ENCODE measurements at places on chromosomes 1 and 21. TPM values are rescaled to one million over a fixed set of nuclear protein-coding genes. Genes with fewer than 3 reads are reported as not detected.

DNA sequence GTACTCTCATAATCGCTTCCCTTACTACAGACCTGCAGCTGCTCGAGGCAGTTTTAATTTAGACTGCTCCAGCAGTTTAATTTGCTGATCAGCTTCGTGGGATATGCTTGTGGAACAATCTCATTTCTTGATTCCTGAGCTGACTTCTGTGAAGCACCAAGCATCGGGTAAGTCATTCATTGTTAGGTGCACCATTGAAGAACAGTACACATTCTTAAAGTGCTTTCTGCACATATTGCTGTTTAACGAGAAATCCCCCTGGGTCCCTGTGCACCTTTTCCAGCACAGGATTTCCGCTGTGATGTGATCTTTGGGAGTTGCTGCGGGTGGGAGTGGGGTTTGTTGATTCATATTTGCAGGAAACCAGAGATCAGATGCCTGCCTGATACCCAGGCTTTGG lies 9.1 kb downstream of the GALNT2 start:
- no peak overlapping the region for H3K4me3 ChIP-seq
- no peak for DNase-seq
- H3K27ac ChIP-seq, result no peak overlapping the region
- H3K36me3 ChIP-seq, result peaks cover 3% of the 10 kb centered on the region
- peaks cover 50% of the 10 kb centered on the region for H3K4me1 ChIP-seq

- peaks cover 4% of the 10 kb centered on the region for H3K4me1 ChIP-seq
- no peak overlapping the region for H3K4me3 ChIP-seq
- H3K36me3 ChIP-seq, result no peaks in the 10 kb centered on the region
- no peak for DNase-seq
Observed at GRCh38 chr1:8693107-8693506, 124.3 kb downstream of the RERE start.

DNA sequence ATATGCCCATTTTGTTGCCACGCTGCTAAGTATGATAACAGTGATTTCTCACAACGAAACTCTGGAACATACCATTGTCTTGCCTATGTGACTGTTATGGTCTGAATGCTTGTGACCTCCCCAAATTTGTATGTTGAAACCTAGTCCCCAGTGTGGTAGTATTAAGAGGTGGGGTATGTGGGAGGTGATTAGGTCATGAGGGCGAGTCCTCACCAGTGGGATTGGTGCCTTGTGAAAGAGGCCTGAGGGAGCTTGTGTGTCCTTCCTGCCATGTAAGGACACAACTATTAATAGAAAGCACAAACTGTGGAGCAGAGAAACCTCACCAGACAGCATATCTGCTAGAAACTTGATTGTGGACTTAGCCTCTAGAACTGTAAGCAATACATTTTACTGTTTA lies 84.6 kb downstream of the SELENOF start:
- H3K27me3 ChIP-seq, result no peaks in the 10 kb centered on the region
- no peak overlapping the region for H3K4me3 ChIP-seq
- H3K4me1 ChIP-seq, result no peaks in the 10 kb centered on the region
- DNase-seq, result no peak
- H3K36me3 ChIP-seq, result no peaks in the 10 kb centered on the region

DNA sequence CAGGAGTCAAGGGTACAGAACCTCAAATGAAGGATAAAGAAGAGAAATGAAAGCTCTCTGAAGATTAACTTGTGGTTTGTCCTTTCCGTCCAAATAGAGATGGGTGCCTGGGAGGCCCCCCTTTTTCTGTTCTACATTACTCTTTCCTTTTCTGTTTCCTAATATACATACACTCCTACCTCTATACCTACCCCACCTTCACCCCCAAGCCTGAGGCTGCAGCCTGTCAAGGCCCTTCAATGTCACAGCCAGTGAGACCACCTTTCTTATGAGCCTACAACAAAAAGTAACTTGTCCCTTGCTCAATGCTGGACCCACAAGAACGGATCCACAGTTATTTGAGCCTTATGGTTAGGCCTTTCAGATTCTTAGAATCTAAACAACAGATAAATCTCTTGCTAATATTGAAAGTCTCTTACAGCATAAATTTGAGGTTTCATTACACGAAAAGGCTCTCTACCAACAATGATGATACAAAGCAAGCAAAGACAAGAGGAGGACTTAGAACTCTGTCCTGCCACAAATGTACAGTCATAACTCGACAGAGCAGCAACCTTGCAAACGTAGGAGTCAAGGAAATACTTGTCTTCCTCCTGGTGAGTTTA lies 4.1 kb upstream of the TRAF3IP3 start:
- H3K27me3 ChIP-seq, result no peaks in the 10 kb centered on the region
- H3K36me3 ChIP-seq, result no peaks in the 10 kb centered on the region
- no peak overlapping the region for H3K4me3 ChIP-seq

GRCh38 chr21:41507521-41508414 lies at the start of gene TMPRSS2:
Gene TMPRSS2 (minus strand): TSS chr21:41508158. CDS start chr21:41498133, 10,025 bp downstream.
- peaks cover 21% of the 10 kb centered on the region for H3K27me3 ChIP-seq
- no peak within 1 kb of the TSS for H3K27ac ChIP-seq
- DNase-seq, result no peak
- H3K36me3 ChIP-seq, result no peaks in the 10 kb centered on the region

- H3K4me1 ChIP-seq, result peaks cover 12% of the 10 kb centered on the region
- peak; percentile 86 for DNase-seq
- peak overlapping the region; percentile 74 for H3K27ac ChIP-seq
- no peaks in the 10 kb centered on the region for H3K36me3 ChIP-seq
- H3K27me3 ChIP-seq, result peaks cover 5% of the 10 kb centered on the region
Observed at GRCh38 chr1:156616463-156616862, 2.8 kb upstream of the HAPLN2 start.

GRCh38 chr1:115648717-115649691 lies 7.2 kb downstream of the VANGL1 start:
- peaks cover 10% of the 10 kb centered on the region for H3K36me3 ChIP-seq
- H3K4me3 ChIP-seq, result no peak overlapping the region
- H3K27me3 ChIP-seq, result no peaks in the 10 kb centered on the region
- no peak for DNase-seq

DNA sequence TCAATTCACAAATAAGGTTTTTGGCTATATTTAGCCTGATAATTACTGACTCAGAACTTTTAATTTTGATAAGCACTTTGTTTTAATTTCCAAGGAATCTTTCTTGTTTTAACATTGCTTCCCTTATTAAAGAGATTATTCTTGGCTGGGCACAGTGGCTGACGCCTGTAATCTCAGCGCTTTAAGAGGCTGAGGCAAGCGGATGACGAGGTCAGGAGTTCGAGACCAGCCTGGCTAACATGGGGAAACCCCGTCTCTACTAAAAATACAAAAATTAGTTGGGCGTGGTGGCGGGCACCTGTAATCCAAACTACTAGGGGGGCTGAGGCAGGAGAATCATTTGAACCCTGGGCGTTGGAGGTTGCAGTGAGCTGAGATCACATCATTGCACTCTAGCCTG lies 13.8 kb downstream of the ALG14 start:
- peaks cover 14% of the 10 kb centered on the region for H3K36me3 ChIP-seq
- no peak overlapping the region for H3K27ac ChIP-seq
- no peaks in the 10 kb centered on the region for H3K4me1 ChIP-seq
- H3K4me3 ChIP-seq, result no peak overlapping the region

- no peak overlapping the region for H3K4me3 ChIP-seq
- no peaks in the 10 kb centered on the region for H3K36me3 ChIP-seq
- DNase-seq, result no peak
- no peaks in the 10 kb centered on the region for H3K27me3 ChIP-seq
- H3K27ac ChIP-seq, result no peak overlapping the region
- H3K4me1 ChIP-seq, result peaks cover 9% of the 10 kb centered on the region
Observed at GRCh38 chr1:209748620-209749019, 7.2 kb upstream of the TRAF3IP3 start.

- no peak overlapping the region for H3K4me3 ChIP-seq
- no peaks in the 10 kb centered on the region for H3K27me3 ChIP-seq
- DNase-seq, result no peak
- H3K36me3 ChIP-seq, result no peaks in the 10 kb centered on the region
- H3K4me1 ChIP-seq, result peaks cover 22% of the 10 kb centered on the region
- no peak overlapping the region for H3K27ac ChIP-seq
Observed at GRCh38 chr1:210371916-210372315, 43.2 kb downstream of the HHAT start.

DNA sequence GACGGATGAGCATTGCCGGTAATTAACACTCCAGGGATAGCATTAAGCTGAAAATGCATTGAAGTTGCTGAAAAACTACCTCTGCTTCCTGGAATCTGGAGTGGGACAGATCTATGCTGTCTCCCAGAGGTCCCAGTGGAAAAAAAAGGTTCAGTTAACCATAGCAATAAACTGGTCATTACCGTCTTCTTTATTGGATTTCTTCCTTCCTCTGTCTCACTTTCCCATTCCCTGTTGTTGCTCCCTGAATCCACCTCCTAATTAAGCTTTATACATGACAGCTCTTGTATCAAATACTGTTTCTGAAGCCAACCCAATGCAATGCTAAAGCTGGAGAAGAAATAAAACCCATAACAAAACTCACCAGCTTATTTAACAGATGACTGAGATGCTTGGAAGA lies 1805.9 kb downstream of the NCAM2 start:
- H3K27ac ChIP-seq, result no peak overlapping the region
- no peaks in the 10 kb centered on the region for H3K36me3 ChIP-seq
- no peak overlapping the region for H3K4me3 ChIP-seq
- no peaks in the 10 kb centered on the region for H3K4me1 ChIP-seq

DNA sequence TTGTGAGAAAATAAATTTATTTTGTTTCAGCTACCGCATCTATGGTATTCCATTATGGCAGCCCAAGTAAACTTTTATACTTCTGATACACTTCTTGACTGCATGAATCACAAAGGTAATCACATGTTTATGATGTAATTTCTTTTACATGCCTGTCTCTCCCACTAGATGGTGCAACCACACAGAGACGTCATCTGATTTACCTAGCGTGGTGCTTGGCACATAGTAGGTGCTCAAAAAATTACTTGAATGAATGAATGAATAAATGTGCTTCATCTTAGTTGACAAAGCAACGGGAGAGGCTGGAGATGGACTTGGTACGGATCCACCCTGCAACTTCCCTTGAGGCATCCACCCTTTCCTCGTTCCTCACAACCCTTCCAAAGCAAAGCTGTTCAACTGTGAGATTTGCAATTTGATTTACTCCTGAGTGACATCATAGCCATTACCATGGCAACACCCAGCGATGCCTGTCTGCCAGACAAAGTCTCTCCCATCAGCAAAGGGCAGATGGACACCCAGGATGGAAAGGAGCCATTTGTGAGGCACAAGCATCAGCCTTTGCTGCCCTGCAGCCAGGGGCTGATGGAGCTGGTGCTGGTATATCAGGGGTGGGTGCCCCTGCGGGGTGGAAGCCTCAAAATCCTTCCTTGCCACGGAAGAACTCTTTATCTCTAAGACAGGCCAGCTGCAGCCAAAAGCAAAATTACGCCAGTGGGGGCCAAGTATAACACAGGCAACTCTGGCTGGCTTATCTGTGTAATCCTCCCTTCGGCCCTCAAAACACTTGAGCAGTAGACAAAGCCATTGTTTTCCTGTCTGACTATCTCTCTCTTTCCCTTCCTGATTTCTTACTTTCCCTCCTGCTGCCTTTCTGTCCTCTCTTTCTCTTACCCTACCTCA lies 18.9 kb upstream of the VWA5B1 start:
- no peak overlapping the region for H3K27ac ChIP-seq
- H3K4me3 ChIP-seq, result no peak overlapping the region
- H3K36me3 ChIP-seq, result no peaks in the 10 kb centered on the region
- H3K4me1 ChIP-seq, result no peaks in the 10 kb centered on the region

DNA sequence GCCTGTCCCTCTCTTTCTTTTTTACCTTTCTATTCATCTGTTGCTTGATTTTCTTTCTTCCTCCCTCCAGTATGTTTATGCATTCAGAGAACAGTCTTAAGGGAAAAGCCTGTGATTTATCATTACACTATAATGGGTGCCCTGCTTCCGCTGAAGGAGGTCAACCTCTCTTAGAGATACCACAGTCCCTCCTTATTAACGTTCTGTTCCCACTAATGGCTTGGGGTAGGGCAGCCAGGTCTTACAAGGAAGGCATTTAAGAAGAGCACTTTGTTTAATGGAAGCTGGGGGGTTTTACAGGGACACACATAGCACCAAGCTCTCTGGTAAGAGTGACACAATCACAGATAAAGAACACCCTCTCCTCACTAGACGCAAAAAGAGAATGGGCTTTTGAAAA lies 523.5 kb downstream of the NUF2 start:
- DNase-seq, result no peak
- no peaks in the 10 kb centered on the region for H3K4me1 ChIP-seq
- no peak overlapping the region for H3K4me3 ChIP-seq
- H3K27me3 ChIP-seq, result no peaks in the 10 kb centered on the region

The CD52 gene
- not detected for polyA plus RNA-seq

The SAMD11 gene
- 2.1 TPM for polyA plus RNA-seq
